OCI-M1 (cell line): ENCODE measurements at places on chromosomes 7 and 10.

DNA sequence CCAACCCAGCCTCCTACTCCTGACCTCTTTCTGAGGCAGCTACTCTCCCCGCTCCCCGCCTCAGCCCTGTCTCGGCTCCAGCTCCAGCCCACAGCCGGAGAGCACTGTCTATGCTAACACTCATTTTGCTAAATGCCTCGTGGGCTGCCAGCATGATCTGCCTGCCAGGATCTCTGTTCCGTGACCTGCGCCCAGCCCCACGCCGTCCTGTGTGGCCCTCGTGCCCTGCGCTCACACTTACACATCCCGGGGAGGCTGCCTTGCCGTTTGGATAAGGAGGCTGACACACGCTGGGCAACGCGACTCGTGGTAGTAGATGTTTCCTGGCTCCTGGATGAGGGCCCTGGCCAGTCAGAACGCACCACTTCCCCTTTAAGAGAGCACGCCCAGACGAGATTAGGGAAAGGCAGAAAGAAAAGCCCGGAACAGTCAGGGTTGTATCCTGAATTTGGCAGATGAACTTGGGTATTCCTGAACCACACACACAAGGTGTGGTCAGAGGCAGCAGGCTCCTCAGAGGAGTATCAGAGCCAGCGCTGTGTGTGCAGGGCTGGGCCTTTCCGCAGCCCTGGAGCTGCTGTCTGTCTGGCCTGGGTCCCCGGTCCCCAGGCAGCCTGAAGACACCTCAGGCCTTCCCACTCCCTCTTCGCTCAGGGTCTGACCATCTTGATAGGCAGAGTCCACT, 97.7 kb upstream of the EFCAB10 start:
- DNase-seq, result peak; percentile 83

- DNase-seq, result no peak
These were observed 502.2 kb downstream of the PLXNA4 start for GRCh38 chr7:132073920-132074589.

DNA sequence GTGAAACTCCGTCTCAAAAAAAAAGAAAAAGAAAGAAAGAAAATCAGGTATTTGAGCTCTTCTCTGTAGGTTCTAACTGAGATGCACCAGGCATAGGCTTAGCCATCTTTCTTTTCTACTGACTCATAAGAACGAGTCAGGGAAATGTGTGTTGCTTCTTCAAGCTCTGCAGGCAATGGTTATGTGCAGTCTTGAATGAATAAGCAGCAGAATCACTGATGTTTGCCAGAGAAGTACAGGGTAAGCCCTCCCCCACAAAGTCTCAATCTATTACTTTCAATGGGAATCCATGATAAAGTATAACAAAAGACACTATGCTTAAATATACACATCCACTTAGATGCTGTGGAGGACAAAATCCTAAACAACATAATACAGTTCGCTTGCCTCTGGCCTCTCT, 239.2 kb downstream of the PARD3 start:
- no peak for DNase-seq

GRCh38 chr7:130356876-130357611, 12.4 kb downstream of the CPA5 start:
- DNase-seq, result no peak

DNA sequence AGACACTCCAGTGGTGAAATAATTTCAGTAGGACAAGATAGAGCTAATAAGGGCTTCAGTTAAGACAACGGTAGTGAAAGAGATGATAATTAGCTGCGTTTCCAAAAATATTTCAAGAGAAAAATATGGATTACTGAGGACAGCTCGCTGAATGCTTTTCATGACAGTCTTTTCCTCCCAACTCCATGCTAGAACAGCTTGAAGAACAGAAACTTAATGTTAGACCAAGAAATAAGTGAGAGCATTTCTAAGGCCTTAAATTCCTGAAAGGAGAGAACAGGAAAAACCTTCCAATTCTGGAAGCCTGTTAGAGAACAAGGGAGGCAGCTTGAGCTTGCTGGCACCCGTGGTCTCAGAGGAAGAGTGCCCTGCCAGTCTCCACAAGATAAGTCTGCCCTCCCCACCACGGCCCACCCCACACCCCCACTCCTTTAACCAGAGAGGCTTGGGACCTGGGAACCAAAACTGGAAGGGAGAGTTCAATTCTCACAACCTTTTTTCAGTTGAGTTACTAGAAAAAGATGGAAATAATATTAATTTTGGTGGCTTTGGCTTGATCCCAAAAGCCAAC, 1148.0 kb upstream of the CELF2 start:
- no peak for DNase-seq

- no peak for DNase-seq
These were observed 175.0 kb downstream of the POU6F2 start for GRCh38 chr7:39152701-39153100.

DNA sequence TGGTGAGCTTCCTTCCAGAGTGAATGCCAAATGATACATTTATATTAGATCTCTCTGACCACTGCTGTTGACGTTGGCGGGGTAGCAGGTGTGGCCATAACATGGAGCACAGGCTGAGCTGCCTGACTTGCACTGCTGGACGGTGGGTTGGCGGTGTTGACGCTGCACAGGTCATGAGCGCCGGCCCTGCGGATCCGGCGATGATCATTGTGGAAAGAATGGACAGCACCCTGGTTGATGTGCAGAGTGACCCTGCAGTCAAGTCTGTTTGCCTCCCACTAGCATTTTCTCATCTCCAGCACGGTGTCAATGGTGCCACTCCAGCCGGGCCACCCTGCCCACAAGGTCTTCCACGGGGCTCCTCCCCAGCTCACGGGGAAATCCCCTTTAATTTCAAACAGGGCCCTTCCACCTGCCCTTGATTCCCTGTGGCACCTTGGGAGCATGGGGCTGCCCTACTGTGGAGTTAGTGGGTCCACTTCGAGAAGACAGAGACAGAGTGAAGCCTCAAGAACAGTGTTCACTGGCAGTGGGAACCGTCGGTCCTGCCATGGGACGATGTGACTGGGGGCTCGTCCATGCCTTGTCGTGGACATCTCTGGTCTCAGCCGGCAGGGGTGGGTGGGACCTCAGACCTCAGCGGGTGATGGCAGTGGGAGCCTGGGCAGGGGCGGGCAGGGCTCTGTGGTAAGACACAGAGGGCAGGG, 613.5 kb downstream of the PTPRN2 start:
- no peak for DNase-seq

DNA sequence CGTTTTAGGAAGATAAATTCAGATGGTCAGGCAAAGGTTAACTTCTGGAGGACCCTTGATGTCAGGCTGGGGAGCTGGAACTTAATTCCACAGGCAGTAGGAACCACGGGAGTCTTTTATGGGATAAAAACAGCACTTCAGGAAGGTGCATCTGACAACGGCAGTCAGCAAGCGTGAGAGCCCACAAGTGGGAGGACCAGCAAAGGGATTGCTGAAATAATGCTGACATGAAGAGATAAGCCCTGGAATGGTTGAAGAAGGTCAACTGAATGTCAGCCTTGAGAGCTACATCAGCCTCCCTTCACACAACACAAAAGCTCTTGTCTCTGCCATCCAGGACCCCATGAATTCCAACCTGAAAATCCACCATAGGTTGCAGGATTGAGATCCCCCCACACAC, 138.8 kb downstream of the SORCS1 start:
- DNase-seq, result peak; percentile 94
